ENCODE measurements at places on chromosomes 1 and 21.
A peak's percentile ranks its signal among the peaks of the same experiment; 100 is the strongest.

DNA sequence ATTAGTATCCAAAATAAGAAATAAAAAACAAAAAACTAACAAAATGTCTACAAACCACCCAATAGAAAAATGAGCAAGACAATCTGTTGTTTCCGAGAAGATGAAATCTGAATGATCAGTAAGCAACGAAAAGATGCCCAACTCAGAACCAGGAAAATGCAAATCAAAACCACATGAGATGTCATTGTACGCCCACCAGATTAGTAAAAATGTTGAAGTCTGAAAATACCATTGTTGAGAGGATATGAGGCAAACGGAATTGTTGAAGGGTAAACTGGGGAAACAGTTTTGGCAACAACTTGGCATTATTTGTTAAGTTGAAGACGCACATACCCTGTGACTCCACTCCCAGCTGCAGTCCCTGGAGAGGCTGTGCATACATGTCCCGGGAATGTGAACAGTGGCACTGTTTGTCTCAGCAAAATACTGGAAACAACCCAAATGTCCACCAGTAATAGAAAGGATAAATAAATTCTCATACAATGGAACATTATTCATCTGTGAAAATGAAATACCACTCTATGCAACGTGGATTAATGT lies 10.6 kb downstream of the ZBTB17 start:
- DNase-seq, result peak; percentile 43

GRCh38 chr1:8911416-8912309 lies 33.2 kb upstream of the ENO1 start:
- DNase-seq, result no peak

GRCh38 chr1:211518330-211519289 lies 26.6 kb upstream of the RD3 start:
- no peak for DNase-seq

DNA sequence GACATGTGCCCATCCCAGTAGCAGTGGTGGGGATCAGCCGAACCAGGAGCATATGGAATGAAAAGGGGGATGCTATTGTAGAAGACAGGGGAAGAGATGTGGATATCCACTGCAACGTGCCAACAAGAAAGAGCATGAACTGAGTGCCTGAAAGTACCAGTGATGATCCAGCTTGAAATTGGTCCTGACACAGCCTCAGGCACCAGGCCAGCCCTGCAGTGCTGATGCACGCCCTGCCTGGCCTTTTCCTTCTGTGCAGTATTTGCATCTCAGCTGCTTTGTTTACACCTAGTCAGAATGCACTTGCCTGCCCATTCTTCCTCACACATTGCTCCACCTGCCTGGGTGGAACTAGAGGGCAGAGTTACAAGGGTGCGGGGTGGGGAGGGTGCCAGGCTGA lies 50.3 kb upstream of the ARTN start:
- DNase-seq, result no peak

DNA sequence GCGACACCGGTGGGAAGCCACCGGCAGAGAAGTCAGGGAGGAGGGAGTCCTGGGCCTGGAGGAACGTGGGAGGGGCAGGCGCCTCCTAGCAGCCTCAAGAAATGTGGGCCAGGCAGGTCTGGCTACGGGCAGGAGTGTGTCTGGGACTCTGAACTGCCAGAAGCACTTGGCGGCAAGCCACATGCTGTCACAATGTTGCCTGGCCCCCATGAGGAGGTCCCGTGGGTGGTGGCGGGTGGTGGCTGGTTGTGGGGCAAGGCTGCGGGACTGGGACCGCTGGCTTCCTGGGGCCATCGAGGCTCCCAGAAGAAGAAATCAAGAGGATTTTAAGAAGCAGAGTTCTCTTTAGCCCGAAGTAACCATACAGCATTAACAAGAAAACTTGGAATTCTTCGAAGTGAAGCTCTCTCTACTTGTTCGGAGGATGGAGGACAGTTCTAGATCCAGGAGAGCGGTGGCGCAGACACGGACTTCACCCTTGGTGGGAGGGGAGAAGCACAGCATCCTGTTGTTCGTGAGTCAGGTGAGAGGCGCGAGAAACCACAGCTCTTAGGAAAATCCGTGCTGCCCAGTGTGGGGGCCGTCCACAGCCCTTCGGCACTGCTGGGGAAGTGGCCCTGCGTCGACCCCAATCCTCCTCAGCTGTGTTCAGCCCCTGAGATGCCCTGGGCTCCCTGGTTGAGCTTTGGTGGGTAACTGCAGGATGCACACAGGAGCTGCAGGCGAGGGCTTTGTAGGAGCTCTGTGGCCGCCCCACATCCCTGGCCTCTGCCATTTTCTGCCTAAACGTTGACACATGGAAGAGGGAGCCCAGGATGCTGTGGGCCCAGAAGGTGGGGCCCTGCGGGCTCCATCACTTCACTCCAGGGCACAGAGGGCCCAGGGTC lies 12.4 kb downstream of the SKI start:
- peak; percentile 41 for DNase-seq

DNA sequence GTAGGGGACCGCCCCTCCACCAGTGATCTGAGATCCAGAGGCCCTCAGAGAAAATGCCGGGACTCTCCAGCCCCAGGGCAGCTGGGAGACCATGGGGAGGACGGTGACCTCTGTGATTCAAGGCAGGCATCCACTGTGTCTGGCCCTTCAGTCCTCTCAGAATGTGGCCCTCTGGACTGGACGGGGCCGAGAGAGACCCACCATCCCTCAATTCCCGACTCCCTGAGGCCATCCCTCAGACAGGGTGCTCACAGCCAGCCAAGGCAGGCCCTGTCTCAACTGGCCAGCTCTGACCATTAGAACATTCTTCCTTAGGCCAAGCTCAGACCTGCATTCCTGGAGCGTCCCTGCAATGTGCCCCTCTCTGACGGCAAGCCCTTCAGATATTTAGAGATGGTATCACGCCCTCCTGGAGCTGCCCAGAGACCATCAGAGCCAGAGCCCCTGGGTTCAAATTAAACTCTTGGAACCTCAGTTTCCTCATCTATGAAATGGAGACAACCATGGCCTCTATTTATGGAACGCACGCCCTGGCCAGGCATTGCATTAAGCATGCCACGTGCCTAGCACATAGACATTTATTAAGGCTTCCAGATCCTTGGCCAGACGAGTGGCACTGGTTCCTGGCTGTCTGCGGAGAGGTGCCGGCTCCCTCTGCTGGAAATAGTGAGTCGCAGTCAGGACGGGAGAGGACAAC lies 9.6 kb upstream of the EPS8L3 start:
- peak; percentile 77 for DNase-seq

- DNase-seq, result no peak
These were observed 375.9 kb downstream of the DSCAM start for GRCh38 chr21:40471103-40471502.

DNA sequence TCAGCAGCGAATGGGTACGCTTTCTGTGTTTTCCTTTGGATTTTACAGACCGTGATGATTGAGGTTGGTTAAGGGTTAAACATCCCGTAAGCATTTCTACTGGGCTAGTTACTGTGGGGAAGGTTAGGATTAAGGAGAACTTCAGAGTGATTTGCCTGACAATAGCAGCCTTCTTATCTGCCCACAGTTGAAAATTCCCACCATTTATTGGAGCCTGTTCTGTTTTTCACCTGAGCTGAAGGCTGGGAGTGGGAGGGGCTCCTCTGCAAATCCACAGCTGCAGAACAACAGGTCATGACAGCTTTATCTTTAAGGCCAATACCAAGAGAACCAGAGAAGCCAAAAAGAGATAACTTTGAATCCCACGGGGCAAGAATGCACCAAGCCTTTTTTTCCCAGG lies 168.6 kb downstream of the KAZN start:
- DNase-seq, result no peak

GRCh38 chr21:26115305-26115704 lies 55.3 kb downstream of the APP start:
- DNase-seq, result no peak

DNA sequence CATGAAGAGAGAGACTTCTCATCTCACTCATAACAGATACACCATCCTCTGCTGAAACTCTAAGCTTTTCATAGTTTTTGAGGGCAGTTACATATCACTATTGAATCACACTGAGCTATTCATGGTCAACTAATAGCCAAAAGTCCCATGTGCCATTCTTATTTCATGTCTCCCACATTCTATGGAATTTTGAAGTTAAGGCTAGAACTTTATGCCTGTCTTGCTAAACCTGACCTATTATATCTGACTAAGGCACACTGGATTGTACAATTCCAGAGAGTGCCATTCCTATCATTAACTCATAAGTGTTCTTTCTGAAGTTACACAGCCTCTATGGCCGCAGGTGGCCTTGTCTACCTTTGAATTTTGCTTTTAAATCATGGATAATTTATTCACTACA lies 254.3 kb downstream of the PTPRC start:
- DNase-seq, result no peak

GRCh38 chr1:105914403-105914802 lies 1142.1 kb upstream of the PRMT6 start:
- DNase-seq, result no peak

GRCh38 chr1:169484101-169484500 lies 1.6 kb downstream of the SLC19A2 start:
- no peak for DNase-seq

GRCh38 chr21:29221253-29221744 lies 77.4 kb upstream of the BACH1 start:
- DNase-seq, result no peak
